ENCODE measurements at places on chromosomes 1 and 21. TPM values are rescaled to one million over a fixed set of nuclear protein-coding genes. Genes with fewer than 3 reads are reported as not detected.

DNA sequence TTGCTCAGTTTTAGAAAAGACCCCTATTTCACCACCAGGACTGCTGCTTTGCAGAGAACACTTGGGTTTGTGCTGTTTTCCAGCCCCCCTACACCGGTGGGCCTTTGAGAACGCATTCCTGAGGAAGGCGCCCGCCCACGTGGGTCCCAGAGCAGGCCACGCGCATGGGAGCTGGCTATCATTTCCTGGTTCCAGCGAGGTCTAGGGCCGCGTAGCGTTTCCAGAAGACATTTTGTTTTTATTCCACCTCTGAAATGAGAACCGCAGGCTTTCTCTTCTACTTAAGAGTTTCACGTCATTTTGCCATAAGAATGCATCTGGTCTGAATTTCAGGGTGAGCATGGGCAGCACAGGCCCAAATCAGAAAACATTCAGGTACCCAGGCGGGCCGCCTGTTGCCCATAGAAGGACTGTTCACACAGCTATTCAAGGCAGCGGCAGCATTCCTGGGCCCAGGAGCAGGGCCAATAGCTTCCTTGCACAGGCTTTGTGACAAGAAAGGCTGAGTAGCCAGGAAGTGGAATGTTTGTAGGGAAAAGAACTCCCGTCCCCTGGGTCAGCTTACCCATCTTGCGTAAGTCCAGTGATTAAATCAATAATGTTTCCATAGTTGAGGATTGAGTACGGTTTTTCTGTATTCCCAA, 1.4 kb upstream of the KLHL21 start:
- H3K27ac ChIP-seq = peak overlapping the region; percentile 96
- H3K27me3 ChIP-seq = no peaks in the 10 kb centered on the region
- H3K36me3 ChIP-seq = peaks cover 15% of the 10 kb centered on the region
- H3K4me3 ChIP-seq = peak overlapping the region; percentile 74
- no peak for DNase-seq

The SH2D5 gene
- 0.29 TPM for total RNA-seq

- no peak for DNase-seq
- no peaks in the 10 kb centered on the region for H3K27me3 ChIP-seq
- no peak overlapping the region for H3K4me3 ChIP-seq
- H3K36me3 ChIP-seq = no peaks in the 10 kb centered on the region
- no peaks in the 10 kb centered on the region for H3K4me1 ChIP-seq
Measured at GRCh38 chr1:3460672-3461131, 6.2 kb downstream of the ARHGEF16 start.

- peaks cover 6% of the 10 kb centered on the region for H3K4me1 ChIP-seq
- peak overlapping the region; percentile 9 for H3K27ac ChIP-seq
- peak; percentile 18 for DNase-seq
- peaks cover 11% of the 10 kb centered on the region for H3K27me3 ChIP-seq
- H3K4me3 ChIP-seq = no peak overlapping the region
- H3K36me3 ChIP-seq = no peaks in the 10 kb centered on the region
Measured at GRCh38 chr1:59272507-59272906, 24.4 kb upstream of the FGGY start.

The DMBX1 gene
- not detected for total RNA-seq

- H3K27me3 ChIP-seq = peaks cover 3% of the 10 kb centered on the region
- H3K4me3 ChIP-seq = no peak overlapping the region
- H3K36me3 ChIP-seq = no peaks in the 10 kb centered on the region
- H3K27ac ChIP-seq = no peak overlapping the region
- H3K4me1 ChIP-seq = peaks cover 23% of the 10 kb centered on the region
- DNase-seq = peak; percentile 28
Measured at GRCh38 chr1:65209005-65209885, 61.2 kb downstream of the AK4 start.

DNA sequence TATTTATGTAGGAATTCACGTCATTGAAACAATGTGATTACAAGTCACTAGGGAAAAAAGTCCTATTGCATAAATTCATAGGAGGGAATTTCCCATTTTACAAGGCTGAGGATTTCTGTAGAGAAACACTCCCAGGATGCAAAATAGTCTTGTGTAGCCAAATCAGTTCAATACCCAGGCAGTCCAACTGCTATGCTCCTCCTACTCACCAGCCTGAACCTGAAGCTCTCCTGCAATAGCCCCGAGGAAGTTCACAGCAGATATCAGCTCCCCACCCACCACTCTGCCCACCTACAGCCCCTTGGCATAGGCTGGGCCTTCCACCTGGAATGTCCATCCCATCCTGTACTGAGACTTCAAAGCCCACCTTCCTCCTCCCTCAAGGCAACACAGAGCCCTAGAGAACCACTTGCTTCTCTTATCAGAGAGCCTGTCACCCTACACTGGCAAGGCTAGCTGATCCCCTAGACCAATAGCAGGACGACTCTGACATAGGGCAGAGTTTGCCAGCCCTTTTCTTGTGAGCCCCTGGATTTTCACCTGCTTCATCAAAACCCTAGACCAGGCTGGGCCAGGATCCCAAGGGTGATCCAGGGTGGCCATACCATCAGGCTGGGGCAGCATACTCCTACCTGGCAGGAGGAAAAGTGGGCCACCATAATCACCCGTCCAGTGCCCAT, 1.5 kb downstream of the LSS start:
- H3K4me3 ChIP-seq = peak overlapping the region; percentile 73
- peaks cover 34% of the 10 kb centered on the region for H3K4me1 ChIP-seq
- no peak overlapping the region for H3K27ac ChIP-seq
- no peaks in the 10 kb centered on the region for H3K27me3 ChIP-seq
- no peak for DNase-seq

DNA sequence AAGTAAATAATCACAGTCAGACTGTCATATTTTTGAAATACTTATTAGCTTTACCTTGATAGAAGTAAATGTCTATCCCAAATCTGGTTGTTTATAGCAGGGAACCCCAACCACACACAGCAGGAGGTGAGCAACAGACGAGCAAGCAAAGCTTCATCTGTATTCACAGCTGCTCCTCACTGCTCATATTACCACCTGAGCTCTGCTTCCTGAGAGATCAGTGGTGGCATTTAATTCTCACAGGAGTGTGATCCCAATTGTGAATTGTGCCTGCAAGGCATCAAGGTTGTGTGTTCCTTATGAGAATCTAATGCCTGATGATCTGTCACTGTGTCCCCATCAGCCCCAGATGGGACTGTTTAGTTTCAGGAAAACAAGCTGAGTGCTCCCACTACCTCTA, 104.3 kb downstream of the GPATCH2 start:
- no peaks in the 10 kb centered on the region for H3K27me3 ChIP-seq
- DNase-seq = no peak
- no peaks in the 10 kb centered on the region for H3K4me1 ChIP-seq
- no peak overlapping the region for H3K27ac ChIP-seq
- peaks cover 10% of the 10 kb centered on the region for H3K36me3 ChIP-seq

DNA sequence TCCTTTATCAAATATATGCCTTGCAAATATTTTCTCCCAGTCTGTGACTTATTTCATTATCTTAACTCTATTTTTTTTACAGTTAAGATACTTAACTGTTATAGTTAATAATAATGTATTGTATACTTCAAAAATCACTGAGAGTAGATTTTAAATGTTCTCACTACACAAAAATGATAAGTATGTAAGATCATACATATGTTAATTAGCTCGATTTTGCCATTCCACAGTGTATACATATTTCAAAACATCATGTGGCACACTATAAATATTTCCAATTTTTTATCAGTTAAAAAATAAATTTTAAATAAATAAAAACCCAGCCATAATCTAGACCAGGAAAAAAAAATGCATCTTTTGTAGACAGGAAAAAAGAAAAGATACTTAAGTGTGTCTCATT, 27.2 kb downstream of the CTTNBP2NL start:
- DNase-seq = no peak
- peaks cover 4% of the 10 kb centered on the region for H3K27me3 ChIP-seq
- H3K4me3 ChIP-seq = no peak overlapping the region
- no peaks in the 10 kb centered on the region for H3K36me3 ChIP-seq
- H3K27ac ChIP-seq = no peak overlapping the region

The C8A gene
- total RNA-seq = not detected

The DCST2 gene
- total RNA-seq = 1.5 TPM

DNA sequence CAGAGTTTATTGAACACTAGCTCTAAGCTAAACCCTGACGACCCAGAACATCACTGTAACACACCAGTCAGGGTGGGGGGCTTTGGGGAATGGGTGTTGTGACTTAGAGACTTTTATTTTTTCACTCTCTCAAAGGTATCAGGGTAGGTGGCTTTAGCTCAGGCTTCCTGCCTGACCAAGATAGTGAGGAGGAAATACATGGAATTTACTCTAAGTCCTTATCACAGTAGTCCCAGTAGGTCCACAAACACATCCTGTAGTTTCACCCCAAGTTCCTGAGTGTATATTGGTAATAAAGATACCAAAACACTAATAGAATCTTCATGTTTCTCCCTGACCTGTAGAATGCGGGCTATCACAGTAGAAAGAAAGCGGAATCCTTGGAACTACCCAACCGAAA, 15.1 kb downstream of the GJA5 start:
- no peak overlapping the region for H3K4me3 ChIP-seq
- DNase-seq = no peak
- H3K36me3 ChIP-seq = no peaks in the 10 kb centered on the region

The NPR1 gene
- total RNA-seq = 0.05 TPM

The CCDC185 gene
- not detected for total RNA-seq

DNA sequence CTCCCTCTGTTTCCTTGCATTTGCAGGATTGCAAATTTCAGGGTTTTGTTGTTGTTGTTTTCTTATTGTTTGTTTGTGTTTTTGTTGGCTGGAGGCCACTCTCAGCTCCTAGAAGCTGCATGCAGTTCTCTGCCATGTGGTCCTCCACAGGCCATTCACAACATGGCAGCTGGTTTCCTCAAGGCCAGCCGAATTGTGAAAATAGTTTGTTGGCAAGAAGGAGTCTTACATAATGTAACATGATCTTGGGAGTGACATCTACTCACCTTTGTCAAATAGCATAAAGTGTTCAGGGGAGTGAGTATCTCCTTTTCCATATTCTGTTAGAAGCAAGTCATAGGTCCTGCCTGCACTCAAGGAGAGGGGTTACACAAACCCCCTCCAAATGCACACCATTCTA, 10.6 kb upstream of the UAP1 start:
- H3K36me3 ChIP-seq = no peaks in the 10 kb centered on the region
- no peaks in the 10 kb centered on the region for H3K27me3 ChIP-seq
- no peak overlapping the region for H3K4me3 ChIP-seq
- no peak overlapping the region for H3K27ac ChIP-seq

DNA sequence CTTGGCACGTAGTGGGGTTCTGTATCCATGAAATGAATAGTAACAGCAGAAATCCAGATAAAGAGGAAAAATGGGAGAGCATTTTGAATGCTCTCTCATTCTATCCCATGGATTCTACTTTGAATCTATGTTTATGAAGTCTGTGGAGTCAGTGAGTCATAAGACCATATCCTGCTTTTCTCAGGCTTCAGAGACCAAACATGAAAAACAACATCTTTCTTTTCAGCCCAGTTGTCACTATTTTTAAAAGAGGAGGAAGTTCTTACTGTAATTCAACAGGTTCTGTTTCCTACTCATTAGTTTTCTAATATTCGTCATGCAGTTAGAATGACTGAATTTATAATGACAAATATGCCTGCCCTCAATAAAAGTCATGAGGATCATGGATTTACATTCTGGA, 39.4 kb upstream of the CD55 start:
- H3K4me3 ChIP-seq = no peak overlapping the region
- peak overlapping the region; percentile 14 for H3K27ac ChIP-seq
- H3K27me3 ChIP-seq = no peaks in the 10 kb centered on the region

DNA sequence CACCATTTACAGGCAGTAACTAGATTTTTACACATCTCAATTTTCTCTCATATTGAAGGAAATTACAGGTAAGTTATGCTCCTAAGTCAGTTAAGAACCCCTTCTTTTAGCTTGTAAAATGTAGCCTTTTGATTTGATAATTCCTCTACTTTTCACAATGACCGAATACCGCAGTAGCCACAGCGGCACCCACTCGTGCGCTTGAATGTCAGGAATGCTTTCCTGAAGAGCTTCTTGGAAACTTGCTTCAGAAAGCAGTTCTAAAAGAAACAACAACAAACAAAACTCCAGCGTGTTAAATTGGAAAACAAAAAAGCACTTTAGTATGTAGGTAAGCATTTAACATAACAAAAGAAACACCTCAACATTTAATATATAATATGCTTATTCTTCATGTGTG, 9.9 kb upstream of the DNTTIP2 start:
- no peak overlapping the region for H3K27ac ChIP-seq
- no peaks in the 10 kb centered on the region for H3K4me1 ChIP-seq
- H3K27me3 ChIP-seq = no peaks in the 10 kb centered on the region

GRCh38 chr21:44518686-44519085, 21.3 kb downstream of the KRTAP10-1 start:
- DNase-seq = no peak
- no peak overlapping the region for H3K27ac ChIP-seq
- no peaks in the 10 kb centered on the region for H3K4me1 ChIP-seq
- H3K4me3 ChIP-seq = no peak overlapping the region
- no peaks in the 10 kb centered on the region for H3K36me3 ChIP-seq

DNA sequence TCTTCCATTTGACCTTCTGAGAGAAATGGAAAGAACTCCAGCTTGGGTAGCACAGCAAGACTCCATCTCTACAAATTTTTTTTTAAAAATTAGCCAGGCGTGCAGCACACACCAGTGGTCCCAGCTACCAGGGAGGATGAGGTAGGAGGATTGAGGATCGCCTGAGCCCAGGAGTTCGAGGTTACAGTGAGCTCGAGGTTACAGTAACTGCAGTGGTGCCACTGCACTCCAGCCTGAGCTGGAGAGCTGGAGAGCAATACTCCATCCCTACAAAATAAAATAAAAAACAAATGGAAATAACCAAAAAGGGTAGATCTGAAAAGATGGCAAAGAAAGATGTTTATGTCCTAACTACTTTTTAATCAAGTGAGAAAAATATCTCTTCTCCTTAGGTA, 14.5 kb downstream of the POGZ start:
- peaks cover 2% of the 10 kb centered on the region for H3K36me3 ChIP-seq
- no peak overlapping the region for H3K4me3 ChIP-seq
- no peak for DNase-seq
- peaks cover 49% of the 10 kb centered on the region for H3K4me1 ChIP-seq
- H3K27me3 ChIP-seq = no peaks in the 10 kb centered on the region

Data from activated naive CD4-positive, alpha-beta T cell treated with anti-CD3 and anti-CD28 coated beads for 36 hours (primary cell).